Stimulated activated CD8-positive, alpha-beta memory T cell treated with anti-CD3 and anti-CD28 coated beads, Interleukin-15, amount 100 ng/mL, for 1 hour (primary cell): ENCODE measurements at places on chromosomes 16 and 17.

- no peak for DNase-seq
Measured at GRCh38 chr17:260031-260791, 78.8 kb upstream of the DOC2B start.

GRCh38 chr16:70808371-70808770 is 7.4 kb upstream of the VAC14 start:
- no peak for DNase-seq

DNA sequence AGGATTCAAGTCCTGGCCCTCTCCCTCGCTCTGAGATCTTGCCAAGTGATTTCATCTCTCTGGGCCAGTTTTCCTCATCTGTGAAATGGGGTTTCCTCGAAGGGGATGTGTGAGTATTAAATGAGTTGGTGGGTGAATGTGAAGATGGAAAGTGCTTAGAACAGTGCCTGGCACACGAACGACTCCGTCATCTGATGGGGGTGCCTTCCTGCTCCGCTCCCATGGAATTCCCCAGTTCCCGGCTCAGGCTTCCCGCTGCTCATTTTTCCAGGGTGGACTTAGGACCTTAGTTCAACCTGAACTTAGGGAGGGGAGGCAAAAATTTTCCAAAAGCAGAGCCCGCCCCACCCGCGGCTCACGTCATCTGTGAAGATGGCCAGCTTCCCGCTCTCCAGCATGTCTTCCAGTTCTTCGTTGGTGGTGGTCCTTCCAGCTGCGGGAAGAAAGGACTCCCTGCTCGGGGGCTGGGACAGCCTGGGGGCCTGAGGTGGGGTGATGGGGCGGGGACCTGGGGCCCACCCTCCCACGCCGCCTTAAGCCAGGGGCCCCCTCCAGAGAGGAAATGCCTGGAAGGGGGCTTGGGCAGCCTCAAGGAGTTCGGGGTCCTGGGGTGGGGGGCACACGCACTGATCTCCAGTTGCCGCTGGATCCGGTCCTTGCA is 11.4 kb downstream of the HSD3B7 start:
- no peak for DNase-seq

GRCh38 chr17:44308320-44308818 is at the start of gene RUNDC3A:
Gene RUNDC3A (plus strand): TSS chr17:44308601. CDS start chr17:44308833, 232 bp downstream.
- DNase-seq: peak; percentile 79

DNA sequence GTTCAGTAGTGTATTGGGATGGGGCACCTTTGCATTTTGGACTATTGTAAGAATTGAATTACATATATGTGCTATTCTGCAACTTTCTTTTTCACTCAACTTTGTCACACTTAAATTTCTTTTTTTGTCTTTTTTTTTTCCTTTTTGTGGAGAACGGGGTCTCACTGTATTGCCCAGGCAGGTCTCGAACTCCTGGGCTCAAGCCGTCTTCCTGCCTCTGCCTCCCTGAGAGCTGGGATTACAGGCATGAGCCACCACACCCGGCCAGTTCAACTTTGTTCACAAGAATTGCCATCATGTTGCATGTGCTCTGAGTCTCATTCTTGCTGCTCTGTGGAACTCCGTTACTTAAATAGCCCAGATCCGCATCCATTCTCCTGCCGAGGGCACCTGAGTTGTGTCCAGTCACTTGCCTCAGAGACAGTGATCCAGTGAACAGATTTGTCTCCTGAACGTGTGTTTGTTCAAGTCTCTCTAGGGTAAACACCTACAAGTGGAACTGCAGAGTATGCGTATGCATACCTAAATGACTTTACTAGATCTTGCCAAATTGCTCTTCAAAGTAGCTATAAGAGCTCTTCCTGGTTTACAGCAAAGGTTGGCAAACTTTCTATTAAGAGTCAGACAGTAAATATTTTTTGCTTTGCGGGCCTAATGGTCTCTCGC is 3.4 kb upstream of the SLC38A10 start:
- no peak for DNase-seq

DNA sequence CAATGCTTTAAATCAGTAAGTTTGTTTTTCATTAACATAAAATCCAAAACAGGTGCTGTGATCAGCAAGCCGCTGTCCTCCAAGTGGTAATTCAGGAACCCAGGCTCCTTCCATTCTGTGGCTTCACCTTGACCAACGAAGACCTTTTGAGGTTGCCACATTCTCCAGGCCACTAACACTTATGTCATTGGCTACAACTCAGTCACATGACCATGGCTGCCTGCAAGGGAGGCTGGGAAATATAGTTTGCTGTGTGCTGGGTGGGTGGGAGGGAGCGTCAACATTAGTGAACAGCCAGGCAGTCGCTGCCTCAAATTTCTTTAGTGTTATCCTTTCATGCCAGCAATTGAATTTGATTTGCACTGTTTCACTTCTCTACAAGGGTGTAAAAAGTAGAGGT is 549.2 kb downstream of the MAF start:
- no peak for DNase-seq

GRCh38 chr17:7589204-7589868 is 558 bp downstream of the SOX15 start:
- no peak for DNase-seq

DNA sequence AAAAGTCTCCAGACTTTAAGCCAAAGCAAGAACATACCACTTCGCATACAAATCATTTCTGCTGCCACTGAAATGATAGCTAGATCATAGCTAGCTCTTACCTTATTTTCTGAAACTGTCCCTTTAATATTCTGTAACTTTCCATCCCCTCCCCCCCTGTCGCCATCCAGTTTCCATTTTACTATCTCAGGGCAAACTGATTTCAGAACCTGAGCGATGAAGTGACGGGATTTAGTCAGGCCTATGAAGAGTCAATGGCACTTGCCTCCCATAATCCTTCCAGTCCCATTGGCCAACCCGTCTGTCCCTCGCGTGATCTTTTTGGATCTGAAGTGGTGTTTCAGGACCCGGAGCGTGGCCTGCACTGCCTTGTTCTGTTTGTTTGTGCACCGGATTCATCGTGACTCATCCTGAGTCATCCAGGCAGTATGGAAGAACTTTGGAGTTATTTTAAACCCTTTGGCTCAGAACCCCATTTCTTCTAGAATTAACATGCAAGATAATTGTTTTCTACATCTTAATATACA is 199.8 kb upstream of the CHMP6 start:
- no peak for DNase-seq

- no peak for DNase-seq
Measured at GRCh38 chr16:2033057-2033908, 6.6 kb downstream of the NHERF2 start.
